Activated CD4-positive, alpha-beta T cell treated with anti-CD3 and anti-CD28 coated beads, Interleukin-2, amount 50 U/mL, for 1 hour (primary cell): ENCODE measurements at places on chromosomes 16 and 17.
A peak's percentile ranks its signal among the peaks of the same experiment; 100 is the strongest.

- no peak for DNase-seq
These were observed 3.5 kb upstream of the TLCD3A start for GRCh38 chr17:728911-729310.

DNA sequence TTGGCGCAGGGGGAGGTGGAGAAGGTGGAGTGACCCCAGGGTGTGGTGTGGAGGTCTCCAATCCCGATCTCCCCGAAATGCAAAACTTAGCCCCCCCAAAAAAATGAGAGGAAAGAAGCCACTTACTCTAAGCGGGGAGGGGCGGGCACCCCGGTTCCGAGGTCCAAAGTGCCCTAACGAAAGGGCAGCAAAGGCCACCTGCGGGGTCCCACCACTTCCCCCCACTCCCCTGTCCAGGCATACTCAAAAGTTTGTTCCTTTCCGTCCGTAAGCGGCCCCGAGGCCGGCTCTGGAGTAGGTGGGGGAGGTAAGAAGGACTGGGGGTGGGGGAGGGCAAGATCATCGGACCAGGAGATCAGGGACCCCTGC, 1.1 kb downstream of the TOX3 start:
- DNase-seq: no peak

- no peak for DNase-seq
These were observed 1.5 kb upstream of the CARD14 start for GRCh38 chr17:80168371-80168770.

- no peak for DNase-seq
These were observed 48.8 kb downstream of the MYH11 start for GRCh38 chr16:15808071-15808470.

DNA sequence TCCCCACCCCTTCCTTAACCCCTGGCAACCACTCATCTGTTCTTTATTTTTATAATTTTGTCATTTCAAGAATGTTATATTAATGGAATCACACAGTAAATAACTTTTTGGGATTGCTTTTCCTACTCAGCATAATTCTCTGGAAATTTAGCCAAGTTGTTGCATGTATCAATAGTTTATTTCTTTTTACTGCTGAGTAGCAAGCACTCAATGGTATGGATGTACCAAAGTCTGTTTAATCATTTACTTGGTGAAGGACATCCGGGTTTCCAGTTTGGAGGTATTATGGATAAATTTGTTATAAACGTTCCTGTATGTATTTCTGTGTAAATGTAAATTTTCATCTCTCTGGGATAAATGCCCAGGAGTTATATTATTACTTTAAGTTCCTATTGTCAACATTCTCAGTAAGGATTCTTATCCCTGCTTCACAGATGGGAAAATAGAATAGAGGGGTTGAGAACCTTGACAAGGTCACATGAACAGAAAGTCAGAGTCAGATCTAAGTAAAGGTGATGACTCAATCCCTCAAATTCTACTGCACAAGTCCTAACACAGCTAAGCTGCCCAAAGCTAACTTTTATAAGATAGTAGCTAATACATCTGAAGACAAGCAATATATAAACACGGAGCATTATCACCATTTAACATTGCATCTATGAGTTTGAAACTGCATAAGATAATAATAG, 62.4 kb upstream of the MTMR4 start:
- no peak for DNase-seq

GRCh38 chr17:80761110-80761871, 216.7 kb downstream of the RPTOR start:
- DNase-seq: peak; percentile 78

GRCh38 chr17:32921017-32921416, 6.9 kb upstream of the TMEM98 start:
- DNase-seq: no peak

GRCh38 chr17:3957735-3958599, 6.3 kb downstream of the ATP2A3 start:
- DNase-seq: no peak
